ENCODE measurements at places on chromosomes 16 and 17.

GRCh38 chr17:39462631-39463375 lies 1.5 kb downstream of the CDK12 start:
- DNase-seq = no peak

DNA sequence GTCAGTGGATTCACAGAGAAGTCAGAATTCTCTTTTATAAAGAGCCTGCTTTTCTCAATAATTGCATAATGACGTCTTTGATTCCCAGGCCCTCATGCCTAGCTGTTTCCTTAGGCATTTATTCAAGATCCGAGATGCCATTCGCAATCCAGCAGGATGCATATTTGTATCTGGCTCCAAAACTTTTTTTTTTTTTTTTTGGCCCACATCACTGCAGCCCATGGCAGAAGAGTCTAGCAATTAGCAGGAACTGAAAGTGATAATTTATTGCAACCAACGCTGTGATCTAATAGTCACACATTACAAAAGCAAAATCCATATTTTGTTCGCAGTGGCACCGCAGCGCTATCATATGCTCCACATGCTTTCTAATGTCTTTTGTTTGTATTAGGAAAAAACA lies 503.4 kb downstream of the MAF start:
- DNase-seq = no peak

GRCh38 chr17:43839670-43840108 lies 6.7 kb upstream of the MPP3 start:
- DNase-seq = no peak

DNA sequence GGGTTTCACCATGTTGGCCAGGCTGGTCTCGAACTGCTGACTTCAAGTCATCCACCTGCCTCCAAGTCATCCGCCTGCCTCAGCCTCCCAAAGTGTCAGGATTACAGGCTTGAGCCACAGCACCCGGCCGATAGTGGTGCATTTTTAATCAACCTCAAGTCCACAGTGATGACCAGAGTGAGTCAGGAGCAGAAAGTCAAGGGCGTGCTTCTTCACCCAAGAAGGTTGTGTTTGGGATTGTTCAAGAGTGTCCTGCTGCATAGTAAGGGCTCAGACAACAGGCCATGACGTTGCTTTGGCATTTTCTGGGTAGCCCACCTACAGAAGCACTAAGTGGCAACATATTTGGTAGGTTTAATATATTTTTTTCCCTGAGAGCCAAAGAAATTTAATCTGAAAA lies 108.3 kb upstream of the FAM20A start:
- DNase-seq = no peak

DNA sequence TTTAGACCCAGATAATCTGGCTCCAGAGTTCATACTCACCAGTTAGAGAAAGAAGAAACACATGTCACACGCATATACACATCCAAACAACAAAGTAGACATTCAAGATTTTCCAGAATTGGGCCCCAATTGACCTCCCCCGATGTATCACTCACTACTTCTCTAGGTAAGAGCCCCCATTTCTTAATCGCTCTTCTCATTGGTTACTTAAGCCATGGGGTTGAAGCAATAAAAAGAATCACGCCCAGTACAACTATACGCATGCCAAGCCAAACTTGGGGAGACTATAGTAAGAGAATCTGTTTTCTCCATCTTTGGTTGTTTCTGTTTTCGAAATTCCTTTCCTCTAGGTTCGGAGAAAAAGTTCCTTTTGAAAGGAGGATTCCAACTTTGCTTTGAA lies 565 bp downstream of the DDX52 start:
- DNase-seq = no peak

- no peak for DNase-seq
Measured at GRCh38 chr16:72946474-72947194, 101.3 kb downstream of the ZFHX3 start.

- DNase-seq = no peak
Measured at GRCh38 chr17:17988427-17988945, 15.8 kb downstream of the DRC3 start.

- no peak for DNase-seq
Measured at GRCh38 chr16:89281189-89281577, 63.7 kb downstream of the ZNF778 start.

- DNase-seq = no peak
Measured at GRCh38 chr17:68544111-68544915, 32.1 kb downstream of the PRKAR1A start.

- peak; percentile 31 for DNase-seq
Measured at GRCh38 chr17:2336852-2337543, at the start of gene SGSM2. TSS of gene SGSM2 (plus strand) at chr17:2337501. CDS start at chr17:2337689, 188 bp downstream.

- DNase-seq = no peak
Measured at GRCh38 chr17:50498021-50498874, 10.0 kb upstream of the MYCBPAP start.

DNA sequence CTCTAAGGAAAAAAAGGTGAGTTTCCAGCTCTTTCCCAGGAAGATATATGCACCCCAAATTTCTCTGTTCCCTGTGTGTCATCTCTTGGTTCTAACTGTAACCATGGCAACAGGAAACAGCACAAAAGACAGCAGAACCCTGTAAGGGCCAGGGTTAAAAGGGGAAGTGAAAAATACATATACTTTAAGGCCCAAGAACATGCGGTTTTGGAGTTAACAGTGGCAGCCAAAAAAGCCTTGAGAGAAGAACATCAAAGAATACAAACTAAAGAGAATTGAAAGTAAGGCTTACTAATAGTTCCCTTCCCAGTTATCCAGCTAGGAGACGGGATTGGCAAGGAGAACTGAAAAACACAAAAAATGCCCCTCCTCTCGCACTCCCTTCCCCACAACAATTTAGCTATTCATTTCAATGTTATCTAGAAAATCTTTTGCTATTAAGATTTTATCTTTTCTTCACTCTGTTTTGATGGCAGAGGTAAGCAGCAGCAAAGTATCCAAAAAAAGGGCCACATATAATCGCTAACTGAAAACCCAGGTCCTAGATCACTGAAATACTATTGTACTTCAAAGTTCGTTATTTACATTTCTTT lies 1.5 kb downstream of the SPOP start:
- DNase-seq = no peak

GRCh38 chr17:6913608-6914443 lies 82.0 kb upstream of the ALOX12 start:
- peak; percentile 31 for DNase-seq

GRCh38 chr16:11150190-11150589 lies 105.8 kb downstream of the SOCS1 start:
- DNase-seq = no peak

DNA sequence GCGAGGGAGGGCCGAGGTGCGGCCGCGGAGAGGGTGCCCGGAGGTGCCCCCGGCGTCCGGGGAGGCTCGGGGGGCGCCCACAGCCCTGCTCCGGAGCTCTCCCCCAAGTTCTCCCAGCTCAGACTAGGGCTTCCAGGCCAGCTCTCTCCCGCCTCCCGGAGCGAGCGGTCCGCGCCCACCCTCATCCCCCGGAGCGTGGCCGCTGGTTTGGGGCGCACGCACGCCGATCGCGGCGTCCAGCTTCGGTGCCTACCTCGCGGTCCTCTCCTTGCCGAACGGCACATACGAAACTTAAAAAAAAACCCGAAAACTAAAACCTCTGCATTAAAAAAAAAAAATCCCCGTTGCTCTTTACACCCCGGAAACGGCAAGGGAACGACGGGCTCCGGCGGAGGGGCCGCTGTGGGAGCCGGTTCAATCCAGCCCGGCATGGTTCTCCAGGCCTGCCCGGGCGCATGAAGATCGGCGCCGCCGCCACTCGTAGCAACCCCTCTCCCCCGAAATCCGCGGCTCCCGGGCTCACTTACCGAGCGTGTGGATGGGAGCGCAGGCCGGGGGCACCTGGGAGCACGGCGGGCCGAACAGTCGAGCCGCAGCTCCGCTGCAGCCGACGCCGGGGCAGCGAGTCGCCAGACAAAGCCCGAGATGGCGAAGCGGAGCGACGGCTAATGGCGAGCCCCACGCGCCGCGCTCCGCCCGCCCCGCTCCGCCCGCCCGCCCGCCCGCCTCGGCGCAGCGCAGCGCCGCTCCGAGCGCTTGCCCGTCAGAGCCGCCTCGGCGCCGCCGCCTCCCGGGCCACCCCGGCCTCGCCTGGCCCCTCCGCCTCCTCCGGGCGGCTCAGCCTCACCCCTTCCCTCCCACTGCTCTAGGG lies 973 bp upstream of the UBTF start:
- DNase-seq = peak; percentile 44

GRCh38 chr17:28643983-28644786 lies 773 bp downstream of the BLTP2 start:
- no peak for DNase-seq

- no peak for DNase-seq
Measured at GRCh38 chr17:37247825-37248224, 128.0 kb upstream of the C17orf78 start.

GRCh38 chr17:50110591-50111349 lies 15.6 kb downstream of the PDK2 start:
- DNase-seq = no peak

DNA sequence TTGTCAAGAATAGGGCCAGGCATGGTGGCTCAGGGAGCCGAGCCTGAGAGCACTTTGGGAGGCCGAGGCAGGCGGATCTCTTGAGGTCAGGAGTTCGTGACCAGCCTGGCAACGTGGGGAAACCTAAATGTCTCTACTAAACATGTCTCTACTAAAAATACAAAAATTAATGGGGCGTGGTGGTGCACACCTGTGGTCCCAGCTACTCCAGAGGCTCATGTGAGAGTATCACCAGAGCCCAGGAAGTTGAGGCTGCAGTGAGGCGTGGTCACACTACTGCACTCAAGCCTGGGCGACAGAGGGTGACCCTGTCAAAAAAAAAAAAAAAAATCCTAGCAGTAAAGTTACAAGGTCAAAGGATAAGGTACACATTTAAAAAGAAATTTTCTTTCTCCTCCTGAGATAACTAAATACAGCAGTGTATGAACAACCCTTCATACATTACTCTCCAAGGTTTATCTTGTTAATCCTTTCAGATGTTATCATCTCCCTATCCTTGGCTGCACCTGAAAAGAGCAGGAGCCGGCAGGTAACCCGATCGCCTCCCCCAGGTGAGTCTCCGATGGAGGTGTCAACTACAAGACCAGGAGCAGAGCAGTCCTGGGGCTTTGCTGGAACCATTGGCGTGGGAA lies 122.3 kb downstream of the GOSR1 start:
- DNase-seq = no peak

DNA sequence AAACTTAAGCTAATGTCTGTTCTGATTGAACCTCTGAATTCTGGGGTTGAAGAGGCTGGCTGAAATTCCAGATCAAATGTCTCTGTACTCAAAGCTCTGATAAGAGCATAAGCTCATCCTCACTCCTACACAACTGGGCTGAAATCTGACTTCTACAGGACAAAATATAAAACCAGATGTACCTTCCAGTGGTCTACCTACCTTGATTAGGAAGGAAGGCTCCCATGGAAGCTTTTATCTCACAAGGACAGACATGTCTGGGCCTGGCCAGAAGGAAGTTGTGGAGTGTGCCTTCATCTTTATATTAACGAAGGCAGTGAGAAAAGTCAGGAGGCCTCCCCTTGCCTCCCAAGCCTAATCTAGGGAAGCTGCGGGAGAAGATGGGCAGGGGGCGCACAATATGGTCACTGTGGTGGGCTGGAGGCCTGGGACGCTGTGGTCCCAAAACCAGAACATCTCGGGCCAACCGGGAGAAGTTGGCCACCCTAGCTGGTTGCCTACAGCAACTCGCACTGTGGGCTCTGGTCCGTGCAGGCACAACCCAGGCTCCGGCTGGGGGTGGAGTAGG lies 55.6 kb upstream of the LRRC37A3 start:
- DNase-seq = no peak

- DNase-seq = no peak
Measured at GRCh38 chr17:48760411-48760810, 31.9 kb upstream of the HOXB13 start.

DNA sequence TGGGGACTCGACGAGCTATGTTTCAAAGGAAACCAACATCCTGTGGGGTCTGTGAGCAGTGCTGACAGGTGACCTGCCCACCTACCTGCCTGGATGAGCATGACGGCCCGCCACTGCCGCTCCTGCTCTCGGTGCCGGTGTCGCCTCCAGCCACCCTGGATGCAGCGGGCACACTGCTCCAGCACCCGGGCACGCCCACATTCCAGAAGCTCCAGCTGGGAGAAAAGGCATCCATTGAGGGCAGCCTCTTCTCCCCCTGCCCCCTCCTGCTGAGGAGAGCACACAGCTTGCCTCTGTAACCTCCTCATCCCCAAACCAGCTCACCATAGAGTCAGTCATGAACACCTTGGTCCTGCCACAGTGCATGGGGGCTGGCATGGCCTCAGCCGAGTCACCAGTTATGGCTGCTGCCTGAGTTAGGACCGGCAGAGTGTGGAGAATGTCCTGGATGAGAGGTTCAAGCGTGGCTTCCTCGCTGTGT lies 14.3 kb downstream of the ZNHIT3 start:
- DNase-seq = no peak

DNA sequence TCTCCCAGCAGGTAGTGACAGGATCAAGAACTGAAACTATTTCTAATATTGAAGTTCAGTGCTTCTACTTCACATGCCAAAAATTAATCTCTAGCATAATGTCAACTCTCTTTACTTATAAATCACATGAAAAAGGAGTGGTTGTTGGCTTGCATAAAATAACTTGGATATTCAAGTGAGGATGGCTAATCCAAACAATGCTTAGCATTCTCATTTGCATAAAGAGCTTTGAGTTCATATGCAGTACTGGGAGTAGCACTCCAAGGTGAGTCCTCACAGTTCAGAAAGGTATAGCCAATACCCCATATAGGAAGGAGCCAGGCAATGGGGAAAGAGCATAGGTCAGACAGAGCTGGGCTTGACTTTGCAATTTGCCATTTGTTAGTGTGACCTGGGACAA lies 149.3 kb downstream of the PCTP start:
- no peak for DNase-seq

DNA sequence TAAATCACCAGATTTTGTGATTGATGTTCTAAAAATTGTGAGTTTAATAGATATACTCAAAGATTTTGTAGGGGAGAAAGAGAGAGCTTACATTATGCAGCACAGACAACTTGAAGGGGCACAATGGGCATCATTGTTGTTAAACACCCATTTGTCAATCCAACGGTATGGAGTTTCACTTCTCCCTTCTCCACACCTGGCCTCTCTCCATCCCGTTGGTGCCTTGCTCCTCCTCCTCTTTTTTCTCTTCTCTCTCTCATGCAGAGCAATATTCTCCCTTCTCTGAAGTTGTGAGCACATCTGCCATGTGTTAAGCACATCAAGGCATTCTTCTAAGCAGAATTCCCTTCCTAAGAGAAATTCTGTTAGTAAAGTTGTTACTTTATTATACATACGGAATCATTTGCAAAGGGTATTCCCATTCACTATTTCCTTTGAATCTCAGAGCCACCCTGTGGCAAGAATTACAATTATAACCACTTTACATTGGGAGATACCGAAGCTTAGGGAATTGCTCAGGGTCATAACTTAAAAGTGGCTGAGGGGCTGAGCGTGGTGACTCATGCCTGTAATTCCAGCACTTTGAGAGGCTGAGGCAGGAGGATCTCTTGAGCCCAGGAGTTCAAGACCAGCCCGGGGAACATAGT lies 40.5 kb upstream of the SKAP1 start:
- no peak for DNase-seq

Data from stimulated activated CD4-positive, alpha-beta T cell treated with anti-CD3 and anti-CD28 coated beads, TNF-alpha, amount 100 ng/mL, for 1 hour (primary cell).